ENCODE measurements at places on chromosomes 3 and 15.
A peak's percentile ranks its signal among the peaks of the same experiment; 100 is the strongest.

- DNase-seq, result no peak
These were observed 1.8 kb downstream of the BCL6 start for GRCh38 chr3:187743195-187744141.

DNA sequence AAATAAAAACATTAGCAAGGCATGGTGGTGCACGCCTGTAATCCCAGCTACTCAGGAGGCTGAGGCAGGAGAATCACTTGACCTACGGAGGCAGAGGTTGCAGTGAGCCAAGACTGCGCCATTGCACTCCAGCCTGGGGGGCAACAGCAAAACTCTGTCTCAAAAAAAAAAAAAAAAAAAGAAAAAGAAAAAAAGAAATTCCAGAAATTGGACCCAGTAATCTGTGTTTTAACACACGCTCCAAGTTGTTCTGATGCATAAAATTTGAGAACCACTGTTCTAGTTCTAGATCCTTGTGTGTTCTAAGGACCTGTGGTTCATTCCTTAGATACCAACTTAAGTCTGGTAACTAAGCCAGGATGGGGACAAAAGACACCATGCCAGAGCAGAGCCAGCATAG, 2.6 kb downstream of the PARP6 start:
- no peak for DNase-seq

GRCh38 chr3:30768703-30769550, 125.5 kb downstream of the GADL1 start:
- DNase-seq, result peak; percentile 44

- DNase-seq, result no peak
These were observed 56.1 kb downstream of the ACAP2 start for GRCh38 chr3:195386739-195387138.

- DNase-seq, result no peak
These were observed 14.9 kb upstream of the C3orf80 start for GRCh38 chr3:160210341-160210740.

All from kidney epithelial cell (primary cell).